ENCODE measurements at places on chromosomes 13 and 19.
A peak's percentile ranks its signal among the peaks of the same experiment; 100 is the strongest.

DNA sequence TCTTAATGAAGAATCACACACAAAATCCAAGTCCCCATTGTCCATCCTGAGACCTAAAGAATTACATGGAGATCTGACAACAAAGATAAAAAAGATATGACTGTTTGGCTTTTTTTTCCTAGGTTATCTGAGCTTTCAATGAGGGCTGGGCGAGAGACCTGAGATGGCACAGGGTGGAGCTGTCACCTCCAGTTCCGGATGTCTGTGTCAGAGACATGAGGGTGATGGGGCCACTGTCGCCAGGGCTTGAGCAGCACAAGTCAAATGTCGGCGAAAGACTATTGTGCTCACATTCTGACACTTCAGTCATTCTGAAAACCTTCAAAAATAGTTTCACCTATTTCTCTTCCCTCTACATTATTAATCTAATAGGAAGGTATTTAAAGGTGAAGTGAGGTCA is 65.7 kb downstream of the SLC7A1 start:
- no peak for ATAC-seq

- no peak for ATAC-seq
These were observed 90.0 kb downstream of the TEX29 start for GRCh38 chr13:111410232-111411021.

GRCh38 chr13:78182813-78183212 is 264.2 kb upstream of the EDNRB start:
- no peak for ATAC-seq

- ATAC-seq: peak; percentile 49
These were observed 67.7 kb downstream of the KCTD15 start for GRCh38 chr19:33864311-33864850.

- ATAC-seq: no peak
These were observed 9.8 kb upstream of the SIAH3 start for GRCh38 chr13:45861322-45861721.

DNA sequence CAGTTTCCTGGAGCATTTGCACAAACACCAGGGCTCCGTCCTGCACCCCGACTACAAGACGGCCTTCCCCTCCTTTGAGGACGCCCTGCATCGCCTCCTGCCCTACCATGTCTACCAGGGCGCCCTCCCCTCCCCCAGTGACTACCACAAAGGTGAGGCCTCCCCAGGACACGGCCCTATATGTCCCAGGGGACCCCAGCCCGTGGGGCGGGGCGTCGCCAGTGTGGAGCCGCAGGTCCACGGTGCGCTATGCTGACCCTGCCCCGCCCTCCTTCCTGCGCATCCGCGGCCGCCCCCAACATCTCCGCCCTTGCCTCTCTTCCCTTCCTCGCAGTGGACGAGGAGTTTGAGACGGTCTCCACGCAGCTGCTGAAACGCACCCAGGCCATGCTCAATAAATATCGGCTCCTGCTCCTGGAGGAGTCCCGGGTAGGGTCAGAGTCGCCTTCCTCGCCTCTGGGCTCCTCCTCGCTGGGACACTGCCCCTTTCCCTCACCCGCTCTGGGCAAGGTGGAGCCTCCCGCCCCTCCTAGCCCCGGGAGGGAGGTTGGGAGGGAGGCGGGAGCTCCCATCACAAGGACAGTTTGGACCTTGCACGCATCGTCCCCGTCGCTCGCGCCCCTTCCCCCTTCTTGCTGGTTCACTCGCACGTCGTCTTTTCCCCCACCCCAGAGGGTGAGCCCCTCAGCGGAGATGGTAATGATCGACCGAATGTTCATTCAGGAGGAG is 14.4 kb upstream of the EHD2 start:
- no peak for ATAC-seq

- no peak for ATAC-seq
These were observed 4.0 kb downstream of the RAD23A start for GRCh38 chr19:12949363-12950283.

- ATAC-seq: no peak
These were observed 289.2 kb downstream of the EFNB2 start for GRCh38 chr13:106246242-106246641.

GRCh38 chr13:23776698-23777574 is 112.3 kb downstream of the MIPEP start:
- no peak for ATAC-seq

DNA sequence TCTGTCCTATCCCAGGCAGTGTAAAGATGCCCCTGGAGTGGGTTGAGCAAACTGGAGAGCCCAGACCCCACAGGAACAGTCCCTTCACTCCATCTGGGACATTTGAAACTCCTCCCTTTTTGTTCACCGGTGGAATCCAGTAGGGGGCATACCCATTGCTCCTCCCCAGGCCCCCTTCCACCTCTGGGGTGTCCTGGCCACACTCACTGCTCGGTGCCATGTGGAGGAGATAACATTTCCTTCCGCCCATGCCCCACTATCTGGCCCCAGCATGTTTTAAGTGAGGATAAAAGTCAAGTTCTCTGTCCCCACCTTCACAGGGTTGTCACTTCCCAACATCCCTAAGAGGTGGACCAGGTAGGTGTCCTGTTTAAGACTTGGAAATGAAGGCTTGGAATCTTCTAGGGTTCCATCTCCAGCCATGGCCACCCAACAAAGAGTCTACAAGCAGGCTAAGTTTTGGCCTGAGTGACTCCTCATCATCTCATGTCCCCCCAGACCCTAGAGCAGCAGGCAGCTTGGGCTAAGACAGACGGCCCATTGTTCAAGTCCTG is 9.3 kb downstream of the ZNF526 start:
- no peak for ATAC-seq

- ATAC-seq: peak; percentile 40
These were observed 18.2 kb downstream of the COMP start for GRCh38 chr19:18772620-18773587.

- ATAC-seq: no peak
These were observed 197.5 kb downstream of the NBEA start for GRCh38 chr13:35139591-35139990.

DNA sequence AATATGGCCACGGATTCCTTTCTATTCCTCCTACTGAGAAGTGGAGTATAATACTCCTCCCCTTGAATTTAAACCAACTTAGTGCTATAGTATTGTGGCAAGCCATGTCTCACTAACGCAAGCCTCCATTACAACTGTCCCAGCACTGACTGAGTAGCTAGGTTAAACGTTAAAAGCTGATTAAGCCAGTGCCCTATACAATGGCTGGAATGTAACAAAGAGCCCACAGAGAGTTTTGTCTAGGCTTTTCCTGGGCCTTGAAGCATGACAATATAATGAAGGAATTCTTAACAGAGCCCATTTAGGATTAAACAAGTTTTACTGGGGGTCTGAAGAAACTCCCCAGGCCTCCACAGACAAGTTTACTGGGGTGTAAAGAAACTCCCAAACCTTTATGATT is 254.5 kb upstream of the DACH1 start:
- ATAC-seq: no peak

- no peak for ATAC-seq
These were observed 500.8 kb downstream of the SLITRK6 start for GRCh38 chr13:85298387-85298924.

GRCh38 chr19:28424662-28425045 is 788.3 kb downstream of the UQCRFS1 start:
- ATAC-seq: no peak

GRCh38 chr13:36453516-36453915 is 21.2 kb downstream of the CCNA1 start:
- ATAC-seq: peak; percentile 49

DNA sequence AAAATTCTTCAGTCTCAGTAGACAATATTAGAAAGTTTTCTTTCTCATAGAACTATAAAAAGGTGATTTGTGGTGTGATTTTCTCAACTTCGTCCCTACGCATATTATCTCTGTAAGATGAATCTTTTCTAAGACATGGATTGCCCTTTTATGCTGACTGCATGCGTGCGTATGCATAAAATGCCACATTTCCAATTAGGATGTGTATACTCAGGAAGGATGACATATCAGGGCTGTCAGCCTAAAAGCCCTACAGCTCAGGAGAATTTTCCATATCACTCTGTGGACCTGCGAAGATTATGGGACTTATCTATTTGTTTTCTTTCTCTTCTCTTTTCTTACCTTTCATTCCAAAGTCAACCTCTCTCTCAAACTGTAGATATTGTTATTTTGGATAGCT is 166.5 kb upstream of the GPC6 start:
- ATAC-seq: no peak

DNA sequence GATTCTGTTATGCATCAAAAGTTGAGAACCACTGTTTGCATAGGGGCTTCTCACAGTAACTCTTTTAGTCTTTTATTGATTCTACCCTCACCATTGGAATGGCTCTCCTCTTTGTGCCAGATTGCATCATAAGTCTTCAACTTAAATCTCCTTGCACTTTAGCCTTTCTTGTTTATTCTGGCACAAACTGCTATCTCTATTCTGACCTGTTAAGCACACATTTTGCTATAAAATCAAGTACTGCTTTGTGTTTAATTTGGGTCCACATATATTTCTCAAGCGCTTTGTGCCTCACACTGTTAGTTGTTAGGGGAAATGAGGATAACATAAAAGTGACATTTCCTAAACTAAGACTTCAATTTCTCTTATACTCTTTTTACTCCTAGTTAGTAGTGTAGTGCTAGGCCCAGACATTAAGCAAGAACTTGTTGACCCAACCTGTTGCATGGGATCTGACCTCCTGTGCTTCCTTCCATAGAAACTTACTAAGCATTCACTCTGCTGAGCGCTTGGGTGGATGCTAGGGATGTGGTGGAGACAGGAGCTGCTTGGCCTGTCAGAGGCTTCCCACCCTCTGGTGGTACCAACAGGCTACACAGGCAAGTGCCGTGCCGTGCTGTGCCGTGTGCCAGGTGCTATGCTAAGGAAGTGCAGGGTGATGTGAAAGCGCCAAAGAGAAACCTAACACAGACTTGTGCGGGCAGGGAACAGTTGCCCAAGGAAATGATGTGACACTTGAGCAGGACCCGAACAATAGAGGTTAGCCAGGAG is 1.2 kb downstream of the UTP14C start:
- ATAC-seq: no peak

DNA sequence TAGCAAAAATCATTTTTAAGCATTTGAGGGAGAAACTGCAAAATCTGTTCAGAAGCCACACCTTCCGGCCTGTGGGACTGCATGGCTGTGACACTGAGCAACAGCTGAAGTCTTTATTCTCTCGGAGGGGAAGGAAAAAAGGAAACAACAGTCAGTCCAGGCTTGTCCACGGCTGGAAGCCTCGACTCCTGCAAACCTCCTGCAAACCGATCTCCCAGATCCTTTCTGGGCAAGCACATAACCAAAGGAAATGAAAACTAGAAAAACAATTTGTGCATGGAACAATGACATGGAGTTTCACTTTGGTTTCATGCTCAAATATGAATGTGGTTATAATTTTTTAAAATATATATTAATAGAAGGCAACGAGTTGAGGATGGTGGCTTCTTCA is 1.0 kb downstream of the COL4A1 start:
- no peak for ATAC-seq

DNA sequence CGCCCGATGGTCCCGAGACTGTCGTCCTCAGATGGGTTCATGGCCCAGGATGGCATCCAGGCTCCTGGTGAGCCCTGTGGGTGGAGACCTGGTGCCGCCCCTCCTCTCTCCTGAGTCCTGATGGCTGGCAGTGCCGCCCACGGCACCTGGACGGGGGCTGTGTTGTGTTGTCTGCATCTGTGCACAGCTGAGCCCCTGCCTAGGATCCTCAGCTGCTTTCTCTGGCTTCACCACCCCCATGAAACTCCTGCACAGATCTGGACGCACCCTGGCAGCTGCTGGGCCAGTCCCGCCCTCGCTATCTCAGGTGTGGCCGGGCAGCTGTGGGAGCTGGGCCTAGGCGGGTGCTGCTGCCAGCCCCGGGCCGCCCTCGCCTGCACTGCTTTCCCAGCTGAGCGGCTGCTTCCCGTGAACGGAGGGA is 27.7 kb downstream of the MCF2L start:
- ATAC-seq: no peak

GRCh38 chr19:7739801-7740681 is 7.3 kb downstream of the CD209 start:
- ATAC-seq: no peak

- peak; percentile 93 for ATAC-seq
These were observed 88.8 kb downstream of the LMO7 start for GRCh38 chr13:75724752-75725517.

DNA sequence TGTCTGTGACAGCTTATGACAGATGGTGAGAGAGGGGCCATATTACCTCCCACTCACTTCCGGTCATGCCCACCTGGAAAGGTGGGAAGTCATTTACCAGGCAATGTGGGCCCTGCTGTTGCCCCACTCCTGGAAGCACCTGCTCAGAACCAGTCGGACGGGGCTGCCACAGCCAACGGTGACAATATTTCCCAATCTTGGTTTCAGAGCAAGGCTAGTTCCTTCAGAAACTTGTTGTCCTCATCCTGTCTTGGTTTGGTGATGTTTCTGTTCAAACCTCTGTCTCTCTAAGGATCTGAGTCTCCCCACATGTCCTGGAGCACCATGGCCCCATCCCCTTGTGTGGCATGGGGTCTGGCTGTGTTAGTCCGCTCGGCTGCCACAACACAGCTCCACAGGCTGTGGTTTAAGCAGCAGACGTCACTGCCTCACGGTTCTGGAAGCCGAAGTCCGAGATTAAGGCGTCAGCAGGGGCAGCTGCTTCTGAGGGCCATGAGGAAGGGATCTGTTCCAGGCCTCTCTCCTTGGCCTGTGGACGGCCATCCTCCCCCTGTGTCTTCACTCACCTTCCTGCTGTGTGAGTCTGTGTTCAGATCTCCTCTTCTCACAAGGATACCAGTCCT is 31.5 kb upstream of the SLC15A1 start:
- ATAC-seq: peak; percentile 49

DNA sequence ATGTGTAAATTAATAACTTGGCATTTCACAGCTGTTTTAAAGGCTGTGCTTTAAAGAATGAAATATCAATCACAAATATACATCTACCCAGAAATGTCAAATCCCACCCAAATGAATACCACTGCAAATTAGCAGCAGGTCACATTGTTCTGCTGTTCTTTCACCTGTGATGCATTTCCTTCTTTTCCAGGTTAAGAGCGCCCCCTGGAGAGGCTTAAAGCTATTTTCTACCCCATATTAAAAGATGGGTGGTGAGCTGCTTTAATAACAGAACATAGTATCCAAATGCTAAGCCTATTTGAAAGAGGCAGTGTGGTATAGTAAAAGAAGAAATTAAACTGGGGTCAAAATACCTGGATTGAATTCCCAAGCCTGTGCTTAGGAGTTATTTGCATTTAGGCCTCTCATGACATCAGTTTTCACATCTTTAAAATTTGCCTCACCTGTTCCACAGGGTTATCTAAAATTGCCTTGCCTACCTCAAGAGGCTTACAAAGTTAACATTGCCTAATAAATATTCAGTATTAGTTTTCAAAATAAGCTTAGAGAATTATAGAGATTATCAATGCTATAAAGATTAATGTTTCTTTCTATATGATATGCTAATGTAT is 396.9 kb upstream of the SLITRK5 start:
- no peak for ATAC-seq

DNA sequence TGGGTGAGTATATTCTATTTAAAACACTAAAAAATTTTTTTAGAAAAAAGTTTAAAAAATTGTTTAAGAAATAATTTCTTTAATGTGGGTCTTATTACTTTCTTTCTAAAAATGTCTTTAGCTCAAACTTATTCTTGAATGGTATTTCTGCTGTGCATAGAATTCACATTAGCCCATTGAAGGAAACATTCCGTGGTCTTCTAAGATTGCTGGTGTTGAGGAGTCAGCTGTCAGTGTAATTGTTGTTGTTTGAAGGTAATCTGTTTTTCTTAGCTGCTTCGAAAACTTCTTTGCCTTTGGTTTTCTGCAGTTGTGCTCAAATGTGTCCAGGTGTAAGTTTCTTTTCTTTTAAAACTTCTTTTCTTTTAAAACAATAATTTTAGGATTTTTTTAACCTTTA is 85.4 kb upstream of the KLF12 start:
- no peak for ATAC-seq

Measured in esophagus mucosa (tissue), 1 donor.